ENCODE measurements at places on chromosomes 2 and 18.

GRCh38 chr2:47708801-47709499, 74.0 kb upstream of the MSH6 start:
- no peak for DNase-seq

DNA sequence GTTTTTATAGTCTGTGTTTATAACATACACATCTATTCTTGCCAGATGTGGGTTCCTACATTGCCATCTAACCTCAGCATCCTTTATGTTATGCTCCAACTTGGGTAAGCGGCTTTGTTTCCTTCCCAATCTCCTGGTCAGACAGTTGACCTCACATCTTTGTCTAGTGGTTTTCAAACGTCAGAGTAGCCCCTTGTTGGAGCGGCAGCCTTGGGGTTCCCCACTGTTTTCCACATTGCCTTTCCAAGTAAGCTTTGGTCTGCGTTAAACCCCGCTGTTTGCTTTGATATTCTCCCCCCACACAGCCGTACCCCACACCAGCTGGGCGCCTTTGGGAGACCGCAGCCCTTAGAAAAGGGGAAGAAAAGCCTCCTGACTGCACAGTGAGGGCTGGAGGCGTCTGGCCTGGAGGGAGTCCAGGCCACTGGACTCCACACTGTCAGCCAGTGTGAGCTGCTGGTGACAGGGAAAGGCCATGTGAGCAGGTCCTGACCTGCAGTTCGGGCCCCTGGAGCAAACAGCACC, 83.3 kb downstream of the MALT1 start:
- no peak for DNase-seq

DNA sequence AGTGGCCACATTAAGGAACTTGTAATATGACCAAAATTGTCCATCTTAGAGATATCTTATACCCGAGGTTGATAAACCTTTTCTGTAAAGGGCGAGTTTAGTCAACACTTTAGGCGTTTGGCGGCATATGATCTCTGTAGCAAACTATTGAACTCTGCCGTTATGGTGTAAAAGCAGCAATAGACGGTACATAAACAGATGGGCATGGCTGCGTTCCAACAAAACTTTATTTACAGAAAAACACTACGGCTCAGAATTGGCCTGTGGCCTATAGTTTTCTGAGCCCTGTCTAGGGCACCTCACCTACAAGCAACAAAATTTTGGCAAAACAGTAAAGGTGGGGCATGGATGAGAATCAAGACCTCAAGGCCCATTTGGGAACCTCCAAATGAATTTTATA, 121.9 kb upstream of the HAAO start:
- DNase-seq, result no peak

GRCh38 chr2:128774320-128775216, 455.9 kb upstream of the HS6ST1 start:
- no peak for DNase-seq

DNA sequence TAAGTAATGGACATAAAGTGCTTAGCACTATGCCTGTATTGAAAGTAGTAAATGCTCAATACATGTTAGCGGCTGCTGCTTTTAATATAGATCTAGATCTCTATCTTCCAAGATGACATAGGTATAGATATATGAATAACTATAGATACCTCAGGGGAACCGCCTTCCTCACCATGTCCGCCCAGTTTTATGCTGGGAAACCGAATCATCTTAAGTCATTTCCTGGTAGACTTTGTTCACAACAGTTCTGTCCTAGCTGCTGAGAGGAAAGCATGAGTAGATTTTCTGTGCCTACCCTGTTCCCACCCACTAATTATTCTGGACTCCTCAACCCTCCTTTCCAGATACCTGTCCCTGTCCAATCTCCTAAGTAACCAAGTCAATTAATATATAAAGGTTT, 21.6 kb upstream of the ITM2C start:
- no peak for DNase-seq

- DNase-seq, result no peak
Measured at GRCh38 chr2:144507441-144508171, 12.3 kb downstream of the ZEB2 start.

GRCh38 chr2:66447677-66448076, 12.8 kb downstream of the MEIS1 start:
- DNase-seq, result no peak

- peak; percentile 35 for DNase-seq
Measured at GRCh38 chr2:101983486-101983885, 8.3 kb upstream of the IL1R2 start.

DNA sequence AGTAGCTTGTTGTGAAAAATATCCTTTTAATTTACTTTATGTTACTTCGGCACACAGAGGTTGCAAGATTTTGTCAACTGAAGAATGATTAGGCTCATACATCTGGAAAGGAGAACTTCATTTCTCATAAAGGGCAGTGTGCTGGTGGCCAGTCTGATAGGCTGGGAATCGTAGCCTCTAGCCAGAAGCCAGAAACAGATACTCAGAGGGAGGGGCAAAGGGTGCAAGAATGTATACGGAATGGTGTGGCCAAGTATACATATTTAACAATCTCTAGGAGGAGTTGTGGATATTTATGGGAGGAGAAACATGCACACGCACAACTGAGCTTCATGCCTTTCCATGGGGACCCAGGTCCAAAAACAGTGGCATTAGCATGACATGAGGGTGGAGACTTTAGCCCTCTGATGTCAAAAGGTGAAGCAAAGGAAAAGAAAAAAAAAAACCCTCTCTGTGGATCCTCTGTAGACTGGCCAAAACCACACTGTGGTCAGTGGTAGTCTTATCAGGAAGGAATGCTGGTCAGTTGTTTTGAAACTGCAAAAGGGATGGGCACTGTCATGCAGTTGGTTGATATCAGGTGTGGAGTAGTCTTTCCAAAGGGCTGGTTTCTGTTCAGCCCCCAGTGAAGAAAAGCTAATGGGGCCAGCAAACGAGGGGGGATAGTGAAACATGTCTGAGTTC, 34.9 kb upstream of the APCDD1 start:
- peak; percentile 9 for DNase-seq

DNA sequence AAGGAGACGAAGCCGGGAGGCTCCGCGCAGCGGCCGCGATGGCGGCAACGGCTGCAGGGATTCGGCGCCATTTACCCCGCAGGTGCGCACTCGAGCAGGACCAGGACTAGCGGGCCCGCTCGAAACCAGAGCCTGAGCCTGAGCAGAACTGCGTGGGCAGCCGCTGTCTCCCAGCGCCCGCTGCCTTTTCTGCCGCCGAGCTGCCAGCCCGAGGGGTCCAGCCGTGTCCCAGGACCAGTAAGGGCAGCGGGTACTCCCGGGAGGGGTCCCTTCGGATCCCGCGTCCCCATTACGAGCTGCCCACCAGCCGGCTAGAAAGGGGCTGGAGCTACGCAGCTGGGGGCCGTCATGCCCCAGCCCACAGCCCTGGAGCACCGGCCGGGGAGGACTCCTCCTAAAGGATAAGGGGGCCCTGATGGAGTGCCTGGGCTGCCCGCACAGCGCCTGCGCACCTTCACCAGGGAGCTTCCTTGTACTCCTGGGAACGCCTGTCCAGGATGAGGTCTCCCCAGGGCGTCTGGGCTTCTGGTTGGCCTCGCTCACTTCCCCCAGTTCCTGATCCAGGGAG, 9.9 kb downstream of the ALPP start:
- no peak for DNase-seq

DNA sequence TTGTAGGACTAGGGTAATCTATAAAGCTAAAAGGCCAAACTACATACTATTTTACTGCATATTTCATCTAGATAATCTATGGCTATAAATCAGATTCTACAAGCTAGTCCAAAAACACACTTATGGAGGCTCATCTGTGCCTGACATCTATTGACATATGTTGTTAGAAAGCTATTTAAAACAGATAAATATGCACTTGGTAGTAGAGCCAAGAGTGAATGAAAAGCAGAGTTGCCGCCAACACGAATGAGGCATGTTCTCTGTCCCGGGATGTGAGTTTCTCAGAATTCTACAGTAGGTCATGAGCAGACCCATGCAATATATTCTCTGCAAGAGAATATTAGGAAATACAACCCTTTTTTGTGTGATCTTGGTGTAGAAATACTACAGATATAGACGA, 66.7 kb upstream of the LPIN2 start:
- DNase-seq, result no peak

DNA sequence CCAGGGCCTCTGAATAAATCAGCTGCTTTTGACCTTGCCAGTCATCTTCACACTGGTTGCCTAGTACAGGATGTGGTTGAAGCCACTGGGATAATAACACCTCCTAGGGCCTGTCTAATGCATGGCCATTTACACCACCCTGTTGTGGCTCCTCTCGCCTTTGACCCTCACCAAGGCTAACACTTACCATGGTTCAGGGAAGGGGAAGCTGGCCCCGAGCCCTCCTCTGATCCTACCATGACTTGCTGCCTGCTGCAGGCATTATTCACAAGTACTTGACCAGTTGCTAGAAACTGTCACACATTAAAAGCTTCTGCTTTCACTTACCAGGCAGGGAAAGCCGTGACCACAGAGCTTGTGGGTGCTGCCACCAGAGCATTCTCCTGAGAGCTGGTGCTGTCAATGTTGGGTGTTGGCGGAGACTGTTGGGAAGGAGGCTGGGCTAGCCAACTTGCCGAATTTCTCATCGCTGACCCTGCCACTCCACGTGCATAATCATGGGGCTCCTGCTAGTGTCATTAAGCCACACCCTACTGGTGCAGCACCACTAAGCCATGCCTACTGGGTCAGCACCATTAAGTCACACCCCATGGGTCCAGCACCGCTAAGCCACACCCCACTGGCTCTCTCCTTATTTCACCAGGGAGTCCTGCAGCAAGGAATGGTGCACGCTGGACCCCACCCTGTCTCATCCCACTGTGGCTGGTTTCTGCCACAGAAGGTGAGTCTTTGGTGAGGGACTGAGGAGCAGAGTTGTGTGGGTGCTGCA, 47.0 kb upstream of the TTC39C start:
- no peak for DNase-seq

GRCh38 chr18:30712383-30712782, 330.2 kb downstream of the DSC3 start:
- DNase-seq, result no peak

GRCh38 chr2:6523476-6523875, 342.2 kb downstream of the CMPK2 start:
- no peak for DNase-seq

GRCh38 chr18:67600181-67601180, 84.0 kb upstream of the DSEL start:
- DNase-seq, result peak; percentile 58

DNA sequence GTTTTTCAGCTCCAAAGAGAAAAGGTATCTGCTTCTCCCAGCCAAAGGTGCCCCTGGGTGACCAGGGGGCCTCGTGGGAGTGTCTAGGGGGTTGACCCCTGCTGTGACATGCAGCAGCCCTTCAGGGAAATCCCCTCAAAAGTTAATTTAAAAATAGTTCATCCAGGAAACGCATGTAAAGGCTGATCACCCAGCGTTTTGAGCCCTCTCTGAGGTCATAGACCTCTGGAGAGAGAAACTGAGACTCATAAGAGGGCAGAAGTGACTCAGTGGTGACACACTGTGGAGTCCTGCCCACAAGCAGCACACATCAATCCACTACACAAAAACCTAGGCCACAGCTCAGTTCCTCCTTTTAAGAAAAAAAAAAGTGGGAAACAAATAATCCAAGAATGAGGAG, 11.9 kb downstream of the GAL3ST2 start:
- no peak for DNase-seq

DNA sequence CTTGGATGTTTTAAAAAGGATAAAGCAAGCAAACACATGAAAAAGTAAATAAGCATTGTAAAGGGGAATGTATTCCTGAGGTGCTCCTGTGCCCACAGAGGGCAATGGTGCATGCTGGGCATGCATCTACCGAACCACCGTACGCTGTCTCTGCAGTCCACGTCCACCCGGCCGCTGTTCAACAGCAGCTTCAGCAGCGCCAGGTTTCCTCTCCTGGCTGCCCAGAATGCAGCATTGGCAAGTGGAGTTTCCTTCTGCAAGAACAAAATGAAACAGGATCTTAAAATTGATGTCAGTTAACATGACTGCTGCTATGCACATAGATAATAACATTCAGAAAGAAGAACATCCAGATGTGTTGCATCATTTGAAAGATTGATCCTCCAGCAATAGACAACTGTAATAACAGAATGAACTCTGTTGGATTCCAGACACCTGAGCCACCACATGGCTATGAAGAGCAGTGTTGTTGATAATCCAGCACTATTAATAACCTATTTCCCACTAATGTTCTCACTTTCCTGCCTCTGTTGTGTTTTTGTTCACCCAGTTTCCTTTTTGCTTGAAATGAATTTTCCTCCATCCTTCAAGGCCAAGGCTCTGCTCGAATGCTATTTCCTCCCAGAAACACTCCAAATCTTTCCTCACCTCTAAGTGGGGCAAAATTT, 13.6 kb downstream of the ANKRD29 start:
- DNase-seq, result no peak

DNA sequence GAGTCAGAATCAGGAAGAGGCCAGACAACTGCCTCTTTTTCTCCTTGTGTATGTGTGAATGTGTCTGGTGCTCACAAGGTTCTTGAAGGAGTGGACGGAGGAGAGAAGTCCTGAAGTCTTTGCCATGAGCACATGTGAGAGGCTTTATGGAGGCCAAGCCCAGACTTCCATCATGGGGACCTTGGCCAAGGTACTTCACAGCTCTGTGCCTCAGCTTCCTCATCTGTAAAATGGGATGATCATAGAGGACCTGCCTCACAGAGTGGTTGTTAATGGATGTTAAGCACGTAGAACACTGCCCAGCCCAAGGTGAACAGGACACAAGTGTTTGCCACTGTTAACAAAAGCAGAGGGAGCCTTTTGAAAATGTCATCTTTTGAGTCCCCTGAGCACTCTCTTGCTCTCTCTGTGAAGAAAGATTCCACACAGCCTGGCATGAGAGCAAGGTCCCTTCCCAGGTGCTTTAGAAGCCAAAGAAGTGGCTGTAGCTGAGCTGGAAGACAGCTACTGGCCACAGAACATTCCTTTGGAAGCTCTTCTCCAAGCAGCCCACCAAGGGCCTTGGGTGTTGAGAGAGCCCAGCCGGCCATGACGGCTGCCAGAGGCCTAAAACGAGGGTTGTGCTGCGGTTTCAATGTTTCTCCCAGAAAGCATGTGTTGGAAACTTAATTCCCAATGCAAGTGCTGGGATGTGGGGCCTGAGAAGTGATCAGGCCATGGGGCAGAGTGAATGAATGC, 41.8 kb upstream of the ASPRV1 start:
- no peak for DNase-seq

DNA sequence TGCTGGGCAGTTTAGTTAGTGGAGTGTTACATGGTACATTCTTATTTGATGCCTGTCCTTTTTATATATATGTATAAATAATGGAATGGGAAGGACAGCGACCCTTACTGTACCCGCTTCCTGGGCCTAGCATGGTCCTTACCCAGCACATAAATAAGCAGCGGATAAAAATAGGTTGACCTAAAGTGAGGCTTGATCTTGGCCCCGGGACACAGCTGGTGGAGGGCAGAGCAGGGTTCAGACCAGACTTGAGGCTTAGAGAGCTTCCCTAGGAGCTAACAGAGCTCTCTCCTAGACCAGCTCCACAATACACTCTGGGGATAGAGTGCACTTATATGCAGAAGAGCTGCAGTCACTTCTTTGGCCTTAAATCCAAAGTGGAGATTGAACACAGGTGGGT, 46.9 kb upstream of the RPL31 start:
- no peak for DNase-seq

- DNase-seq, result no peak
Measured at GRCh38 chr2:28979576-28980366, 1.3 kb upstream of the TOGARAM2 start.
